ENCODE measurements at places on chromosomes 4 and X. TPM values are rescaled to one million over a fixed set of nuclear protein-coding genes. Genes with fewer than 3 reads are reported as not detected.

The PRR27 gene
- not detected for total RNA-seq

- H3K27ac ChIP-seq = no peak overlapping the region
- no peak overlapping the region for H3K4me3 ChIP-seq
- no peaks in the 10 kb centered on the region for H3K36me3 ChIP-seq
- H3K4me1 ChIP-seq = no peaks in the 10 kb centered on the region
- no peak for DNase-seq
These were observed 241.8 kb downstream of the GALNTL6 start for GRCh38 chr4:172055046-172055445.

GRCh38 chr4:180398564-180398963, 1844.6 kb upstream of the TENM3 start:
- H3K36me3 ChIP-seq = no peaks in the 10 kb centered on the region
- DNase-seq = no peak

The STARD8 gene
- total RNA-seq = 8.0 TPM

The EDA2R gene
- 0.37 TPM for total RNA-seq

- H3K27ac ChIP-seq = no peak overlapping the region
- no peak overlapping the region for H3K4me3 ChIP-seq
- H3K27me3 ChIP-seq = no peaks in the 10 kb centered on the region
- no peaks in the 10 kb centered on the region for H3K36me3 ChIP-seq
These were observed 20.1 kb downstream of the ZNF185 start for GRCh38 chrX:152917656-152918579.

DNA sequence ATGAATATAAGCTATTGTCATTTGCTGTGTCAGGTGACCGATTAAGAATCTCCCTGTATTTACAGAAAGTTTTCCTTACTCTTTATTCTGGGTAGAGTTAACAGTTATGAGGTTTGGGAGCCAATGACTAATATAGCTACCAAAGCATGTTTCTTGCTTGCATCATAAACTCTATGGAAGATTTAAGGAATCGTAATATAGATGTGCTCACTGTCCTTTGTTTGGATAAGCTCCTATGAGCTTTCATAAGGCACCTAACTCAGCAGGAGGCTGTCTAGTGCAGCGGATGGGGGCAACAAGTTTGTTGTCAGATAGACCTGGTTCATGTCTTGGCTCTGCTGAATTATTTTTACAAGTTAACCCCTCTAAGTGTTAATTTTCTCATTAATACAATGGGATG, 75.0 kb upstream of the PAQR3 start:
- H3K4me1 ChIP-seq = no peaks in the 10 kb centered on the region
- H3K36me3 ChIP-seq = no peaks in the 10 kb centered on the region
- H3K4me3 ChIP-seq = no peak overlapping the region
- DNase-seq = no peak
- no peaks in the 10 kb centered on the region for H3K27me3 ChIP-seq
- H3K27ac ChIP-seq = no peak overlapping the region

GRCh38 chr4:15238720-15239119, 189.1 kb upstream of the C1QTNF7 start:
- H3K36me3 ChIP-seq = no peaks in the 10 kb centered on the region
- DNase-seq = no peak
- no peak overlapping the region for H3K27ac ChIP-seq
- H3K27me3 ChIP-seq = no peaks in the 10 kb centered on the region
- H3K4me1 ChIP-seq = no peaks in the 10 kb centered on the region
- H3K4me3 ChIP-seq = no peak overlapping the region

GRCh38 chr4:7068883-7069282, 1.0 kb upstream of the GRPEL1 start:
- peak overlapping the region; percentile 71 for H3K27ac ChIP-seq
- H3K27me3 ChIP-seq = no peaks in the 10 kb centered on the region
- peaks cover 3% of the 10 kb centered on the region for H3K36me3 ChIP-seq
- peaks cover 12% of the 10 kb centered on the region for H3K4me1 ChIP-seq
- H3K4me3 ChIP-seq = peak overlapping the region; percentile 94

The EXOC1 gene
- 6.7 TPM for total RNA-seq

The TACC3 gene
- total RNA-seq = 5.7 TPM

- peak within 1 kb of the TSS; percentile 82 for H3K4me3 ChIP-seq
- no peaks in the 10 kb centered on the region for H3K4me1 ChIP-seq
- no peaks in the 10 kb centered on the region for H3K27me3 ChIP-seq
- DNase-seq = peak; percentile 93
These were observed at the start of gene SLC25A5 for GRCh38 chrX:119467842-119468550. TSS of gene SLC25A5 (plus strand) at chrX:119468444. CDS start at chrX:119468516, 72 bp downstream.

DNA sequence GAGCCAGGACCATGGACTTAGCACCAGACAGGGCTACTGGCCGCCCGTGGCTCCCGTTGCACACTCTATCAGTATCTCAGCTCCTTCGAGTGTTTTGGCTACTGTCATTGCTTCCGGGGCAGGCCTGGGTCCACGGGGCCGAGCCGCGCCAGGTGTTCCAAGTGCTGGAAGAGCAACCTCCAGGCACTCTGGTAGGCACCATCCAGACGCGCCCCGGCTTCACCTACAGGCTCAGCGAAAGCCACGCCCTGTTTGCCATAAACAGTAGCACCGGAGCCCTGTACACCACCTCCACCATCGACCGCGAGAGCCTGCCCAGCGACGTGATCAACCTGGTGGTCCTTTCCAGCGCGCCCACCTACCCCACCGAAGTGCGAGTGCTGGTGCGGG, 1.6 kb downstream of the FAT4 start:
- H3K4me3 ChIP-seq = peak overlapping the region; percentile 70
- peak overlapping the region; percentile 92 for H3K27ac ChIP-seq
- H3K36me3 ChIP-seq = no peaks in the 10 kb centered on the region
- peaks cover 20% of the 10 kb centered on the region for H3K4me1 ChIP-seq
- no peaks in the 10 kb centered on the region for H3K27me3 ChIP-seq
- peak; percentile 58 for DNase-seq

The SPANXC gene
- not detected for total RNA-seq

- H3K27me3 ChIP-seq = no peaks in the 10 kb centered on the region
- no peak for DNase-seq
- H3K4me1 ChIP-seq = no peaks in the 10 kb centered on the region
- H3K36me3 ChIP-seq = no peaks in the 10 kb centered on the region
- H3K27ac ChIP-seq = no peak overlapping the region
These were observed 74.3 kb downstream of the FRAS1 start for GRCh38 chr4:78131403-78131802.

DNA sequence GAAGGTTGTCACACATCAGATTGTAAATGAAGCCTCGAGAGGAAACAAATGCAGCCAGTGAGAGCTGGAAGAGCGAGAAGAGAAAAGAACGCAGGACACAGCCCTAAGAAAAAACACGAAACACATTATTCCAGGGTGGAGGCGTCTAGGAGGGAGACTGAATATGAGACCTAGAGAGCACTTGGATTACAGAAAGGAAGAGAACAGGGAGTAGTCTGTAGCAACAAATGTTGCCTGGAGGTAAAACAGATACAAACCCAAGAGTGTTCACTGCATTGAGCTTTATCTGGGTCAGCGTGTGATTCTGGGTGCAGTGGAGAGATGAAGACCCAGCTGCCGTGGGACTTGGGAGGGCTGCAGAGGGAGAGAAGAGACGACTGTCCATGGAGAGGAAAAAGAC, 50.1 kb upstream of the SETD7 start:
- H3K27me3 ChIP-seq = no peaks in the 10 kb centered on the region
- H3K4me3 ChIP-seq = no peak overlapping the region
- H3K36me3 ChIP-seq = no peaks in the 10 kb centered on the region

- H3K4me3 ChIP-seq = no peak overlapping the region
- H3K4me1 ChIP-seq = no peaks in the 10 kb centered on the region
- H3K27me3 ChIP-seq = no peaks in the 10 kb centered on the region
- no peaks in the 10 kb centered on the region for H3K36me3 ChIP-seq
- no peak for DNase-seq
These were observed 351.7 kb upstream of the NOCT start for GRCh38 chr4:138663883-138664282.

The SYNPO2 gene
- total RNA-seq = 6.1 TPM

The EFHC2 gene
- not detected for total RNA-seq

The MAGT1 gene
- 62.7 TPM for total RNA-seq

DNA sequence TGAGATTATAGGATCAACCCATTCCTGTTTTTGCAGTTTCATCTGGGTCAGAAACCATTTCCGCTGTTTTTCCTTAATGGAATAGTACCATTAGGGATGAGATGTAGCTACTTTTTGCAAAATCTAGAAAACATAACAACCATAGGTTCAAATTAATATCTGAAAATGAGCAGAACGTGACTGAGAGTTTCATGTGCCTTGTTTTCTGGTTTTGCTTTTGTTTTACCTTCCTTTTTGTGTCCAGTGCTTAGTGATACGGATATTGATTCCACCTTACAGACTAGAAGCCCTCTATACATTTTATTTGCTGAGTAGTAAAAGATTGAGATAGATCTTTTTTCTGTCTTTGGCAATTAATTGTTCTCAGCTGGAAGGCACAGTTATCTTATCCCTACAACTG, 46.5 kb downstream of the SNX25 start:
- no peak overlapping the region for H3K27ac ChIP-seq
- H3K4me3 ChIP-seq = no peak overlapping the region
- H3K27me3 ChIP-seq = no peaks in the 10 kb centered on the region
- H3K36me3 ChIP-seq = no peaks in the 10 kb centered on the region
- no peaks in the 10 kb centered on the region for H3K4me1 ChIP-seq

The JCHAIN gene
- total RNA-seq = 39.7 TPM

The TMPRSS11E gene
- total RNA-seq = not detected

- no peak for DNase-seq
- no peaks in the 10 kb centered on the region for H3K36me3 ChIP-seq
- no peak overlapping the region for H3K27ac ChIP-seq
- no peaks in the 10 kb centered on the region for H3K4me1 ChIP-seq
- H3K27me3 ChIP-seq = no peaks in the 10 kb centered on the region
These were observed 147.9 kb downstream of the CHIC2 start for GRCh38 chr4:53916431-53916889.

- H3K36me3 ChIP-seq = no peaks in the 10 kb centered on the region
- no peak for DNase-seq
- no peaks in the 10 kb centered on the region for H3K27me3 ChIP-seq
- no peaks in the 10 kb centered on the region for H3K4me1 ChIP-seq
These were observed 35.3 kb upstream of the HAND2 start for GRCh38 chr4:173565281-173565680.

DNA sequence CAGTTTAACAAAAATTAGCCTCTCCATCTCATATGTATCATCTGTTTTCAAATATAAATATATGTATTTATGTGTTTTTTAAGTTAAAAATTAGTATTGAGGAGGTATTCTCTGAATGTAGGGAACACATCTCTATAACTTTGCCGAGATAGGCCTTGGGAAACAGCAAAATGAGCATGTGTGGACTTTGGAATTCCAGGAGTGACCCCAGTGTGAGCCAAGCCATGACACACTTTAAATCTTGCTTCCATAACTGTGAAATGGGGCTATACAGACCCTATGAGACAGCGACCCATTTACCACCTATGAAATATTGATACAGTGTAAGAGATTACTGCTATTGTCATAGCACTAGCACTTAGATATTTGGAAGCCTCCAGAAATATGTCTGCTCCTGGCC, 58.8 kb downstream of the FRMPD4 start:
- no peaks in the 10 kb centered on the region for H3K36me3 ChIP-seq
- no peaks in the 10 kb centered on the region for H3K4me1 ChIP-seq
- DNase-seq = no peak
- H3K27ac ChIP-seq = no peak overlapping the region

DNA sequence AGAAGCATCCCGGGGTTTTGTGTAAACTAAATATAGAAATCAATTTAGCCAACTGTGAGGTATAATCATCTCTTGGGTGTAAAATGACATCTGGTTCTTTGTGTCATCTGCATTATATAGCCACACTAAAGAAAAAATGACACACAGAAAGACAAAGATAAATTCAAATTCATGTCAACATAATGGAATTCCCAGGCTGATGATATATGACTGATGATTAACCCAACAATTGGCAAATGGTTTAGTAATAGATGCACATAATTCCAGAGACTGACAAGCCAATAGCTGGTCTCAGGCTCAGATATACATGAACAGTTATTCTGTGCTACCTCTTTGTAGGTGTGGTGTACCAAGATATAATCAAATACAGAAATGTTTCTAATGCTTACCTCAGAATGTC, 375.4 kb upstream of the PITX2 start:
- no peak overlapping the region for H3K27ac ChIP-seq
- no peaks in the 10 kb centered on the region for H3K4me1 ChIP-seq
- H3K27me3 ChIP-seq = no peaks in the 10 kb centered on the region

DNA sequence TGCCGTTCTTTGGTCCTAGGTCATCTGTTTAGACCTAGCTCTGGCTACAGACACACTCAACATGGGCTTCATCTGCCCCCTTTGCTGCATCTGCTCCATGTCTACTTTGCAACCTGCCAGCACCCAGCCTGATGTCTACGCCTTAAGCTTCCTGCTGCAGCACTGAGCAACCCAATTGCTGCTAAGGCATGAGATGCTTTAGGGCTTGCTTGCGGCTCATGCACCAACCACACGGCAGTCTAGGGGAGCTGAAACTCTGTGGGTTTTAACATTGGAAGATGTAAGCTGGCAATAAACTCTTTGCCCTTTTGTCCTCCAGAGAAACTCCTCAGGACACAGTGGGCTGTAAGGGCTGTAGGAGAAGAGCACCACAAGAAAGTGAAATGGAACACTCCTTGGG, 11.7 kb upstream of the CLNK start:
- no peak overlapping the region for H3K27ac ChIP-seq
- no peaks in the 10 kb centered on the region for H3K27me3 ChIP-seq
- DNase-seq = no peak

All from right lobe of liver (tissue), 6 donors.